Activated T-cell treated with anti-CD3 and anti-CD28 coated beads, Interleukin-2, amount 50 U/mL, for 72 hours (primary cell): ENCODE measurements at places on chromosomes 4 and X. TPM values are rescaled to one million over a fixed set of nuclear protein-coding genes. Genes with fewer than 3 reads are reported as not detected.

The ARHGAP4 gene
- 147 TPM for total RNA-seq

DNA sequence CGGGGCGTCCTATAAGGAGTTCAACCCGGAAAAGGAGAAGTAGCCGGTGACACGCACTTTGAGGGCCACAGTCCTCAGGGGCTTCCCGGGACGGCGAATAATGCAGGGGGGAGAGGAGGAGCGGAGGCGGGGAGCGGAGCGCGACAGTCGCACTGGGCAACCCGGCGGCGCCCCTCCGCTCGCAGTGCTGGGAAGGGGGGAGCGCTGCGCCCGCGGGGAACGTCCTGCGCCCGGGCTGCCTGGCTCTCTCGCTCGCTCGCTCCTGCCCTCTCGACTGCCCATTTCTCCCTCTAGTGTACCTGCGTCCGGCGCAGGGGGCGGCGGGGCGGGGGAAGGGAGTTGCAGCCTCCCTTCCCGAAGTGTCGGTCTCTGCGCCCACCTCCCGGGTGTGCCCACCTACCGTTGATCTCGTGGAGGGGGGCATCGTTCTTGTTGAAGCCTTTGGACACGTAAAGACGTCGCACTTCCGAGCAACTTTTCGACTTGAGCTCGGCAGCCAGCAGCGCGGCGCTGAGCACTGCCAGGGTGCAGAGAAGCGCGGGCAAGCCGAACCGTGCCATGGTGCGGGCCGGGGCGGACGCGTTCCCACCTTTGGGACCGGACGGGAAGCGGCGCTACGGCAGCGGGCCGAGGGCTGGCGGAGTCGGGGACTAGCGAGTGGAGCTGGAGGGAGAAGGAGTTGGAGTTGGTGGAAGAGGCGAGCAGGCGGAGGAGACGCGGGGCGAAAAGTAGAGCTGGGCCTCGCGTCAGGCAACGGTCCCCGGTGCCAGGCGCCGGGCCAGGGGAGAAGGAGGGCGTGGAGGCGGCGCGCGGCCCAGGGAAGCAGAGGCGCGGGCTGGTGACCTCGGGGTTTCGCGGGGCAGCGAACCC is 648 bp downstream of the GPC4 start:
- peak; percentile 1 for DNase-seq
- peak overlapping the region; percentile 81 for H3K4me3 ChIP-seq
- H3K27ac ChIP-seq: no peak overlapping the region

The ITM2A gene
- total RNA-seq: 67.6 TPM

DNA sequence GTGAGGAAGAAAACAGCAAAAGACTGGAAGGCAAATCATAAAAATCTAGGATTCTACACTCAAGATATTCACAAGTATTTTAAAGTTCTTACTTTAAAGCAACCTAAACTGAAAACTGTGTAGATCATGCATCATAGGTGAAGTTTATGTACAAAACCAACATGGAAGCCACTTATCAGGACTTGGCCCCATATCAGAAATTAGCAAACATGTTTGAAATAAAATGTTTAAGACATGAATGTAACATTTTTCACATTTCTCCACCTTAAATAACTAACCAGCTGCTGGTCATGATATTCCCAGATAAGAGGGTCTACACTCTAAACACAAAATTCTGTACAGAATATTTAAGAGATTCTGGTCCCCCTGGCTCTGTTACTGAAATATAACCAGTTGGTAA is 38.5 kb downstream of the APBB2 start:
- DNase-seq: no peak
- H3K27ac ChIP-seq: no peak overlapping the region
- peaks cover 22% of the 10 kb centered on the region for H3K27me3 ChIP-seq
- H3K36me3 ChIP-seq: no peaks in the 10 kb centered on the region
- H3K4me3 ChIP-seq: no peak overlapping the region

DNA sequence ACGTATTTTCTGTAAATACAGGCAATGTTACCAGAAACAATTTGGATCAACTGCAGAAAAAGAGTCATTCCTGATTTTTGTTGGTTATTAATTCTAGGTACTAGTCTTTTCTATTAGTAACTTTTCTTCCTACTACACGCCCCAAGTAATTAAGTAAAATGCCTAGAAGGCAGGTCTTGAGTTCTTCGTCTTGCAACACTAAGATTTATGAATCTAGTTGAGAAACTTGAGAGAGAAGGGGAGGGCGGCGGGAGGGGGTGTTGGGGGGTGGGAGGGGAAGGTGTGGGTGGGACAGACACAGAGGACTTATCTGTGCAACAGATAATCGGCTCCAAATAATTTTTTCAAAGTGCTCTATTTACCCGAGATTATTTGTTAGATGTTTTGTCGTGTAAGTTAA is 3.0 kb downstream of the RAP2C start:
- H3K36me3 ChIP-seq: peaks cover 25% of the 10 kb centered on the region
- peak overlapping the region; percentile 92 for H3K4me3 ChIP-seq
- DNase-seq: no peak
- H3K27me3 ChIP-seq: peaks cover 30% of the 10 kb centered on the region
- peak overlapping the region; percentile 98 for H3K27ac ChIP-seq

- no peaks in the 10 kb centered on the region for H3K36me3 ChIP-seq
- H3K4me1 ChIP-seq: no peaks in the 10 kb centered on the region
- H3K27me3 ChIP-seq: no peaks in the 10 kb centered on the region
These were observed 32.1 kb downstream of the NUDT6 start for GRCh38 chr4:122890147-122890795.

The ERVMER34-1 gene
- total RNA-seq: not detected

The AADAT gene
- not detected for total RNA-seq

- peaks cover 6% of the 10 kb centered on the region for H3K36me3 ChIP-seq
- no peak overlapping the region for H3K4me3 ChIP-seq
- H3K27me3 ChIP-seq: no peaks in the 10 kb centered on the region
- peak overlapping the region; percentile 17 for H3K27ac ChIP-seq
These were observed 88.2 kb upstream of the TNIP3 start for GRCh38 chr4:121252224-121252806.

The AMTN gene
- not detected for total RNA-seq

DNA sequence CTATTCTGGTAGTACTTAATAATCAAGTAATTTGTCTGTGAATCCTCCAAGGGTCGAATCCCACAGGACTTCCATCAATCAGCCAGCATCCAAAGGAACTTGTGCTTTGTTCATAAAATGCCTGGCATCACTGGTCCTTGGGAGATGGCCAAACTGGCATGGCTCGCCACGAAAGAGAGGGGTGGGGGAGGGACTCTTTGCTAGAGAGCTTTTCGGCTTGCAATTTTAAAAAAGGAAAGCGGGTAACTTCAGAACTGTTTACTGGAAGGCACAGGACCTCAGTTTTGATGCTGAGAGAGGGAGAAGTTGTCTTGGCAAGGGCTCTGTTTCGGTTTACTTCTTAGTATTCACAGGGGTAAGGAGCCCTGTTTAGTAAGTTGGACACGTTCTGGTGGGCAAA is 79.4 kb upstream of the FHL1 start:
- no peak for DNase-seq
- H3K27ac ChIP-seq: no peak overlapping the region
- H3K4me1 ChIP-seq: peaks cover 35% of the 10 kb centered on the region
- H3K36me3 ChIP-seq: no peaks in the 10 kb centered on the region

DNA sequence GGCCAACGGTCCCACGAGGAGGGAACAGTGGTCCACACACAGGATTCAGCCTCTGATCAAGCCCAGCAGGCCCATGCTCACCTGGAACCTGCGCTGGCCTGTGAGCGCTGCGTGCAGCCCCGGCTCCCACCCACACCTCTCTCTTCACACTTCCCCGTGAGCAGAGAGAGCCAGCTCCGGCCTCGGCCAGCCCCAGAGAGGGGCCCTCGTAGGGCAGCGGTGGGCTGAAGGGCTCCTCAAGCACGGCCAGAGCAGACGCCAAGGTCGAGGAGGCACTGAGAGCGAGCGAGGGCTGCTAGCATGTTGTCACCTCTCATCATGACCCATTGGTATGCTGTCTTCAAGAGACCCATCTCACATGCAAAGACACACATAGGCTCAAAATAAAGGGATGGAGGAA is 83.0 kb upstream of the FMR1 start:
- no peak overlapping the region for H3K27ac ChIP-seq
- no peaks in the 10 kb centered on the region for H3K36me3 ChIP-seq
- no peak overlapping the region for H3K4me3 ChIP-seq
- H3K27me3 ChIP-seq: peaks cover 9% of the 10 kb centered on the region
- H3K4me1 ChIP-seq: peaks cover 4% of the 10 kb centered on the region

GRCh38 chr4:178056996-178057395 is 614.8 kb upstream of the AGA start:
- H3K27ac ChIP-seq: no peak overlapping the region
- H3K36me3 ChIP-seq: no peaks in the 10 kb centered on the region
- DNase-seq: no peak
- H3K4me3 ChIP-seq: no peak overlapping the region
- no peaks in the 10 kb centered on the region for H3K27me3 ChIP-seq
- no peaks in the 10 kb centered on the region for H3K4me1 ChIP-seq

The CNKSR2 gene
- 4.4 TPM for total RNA-seq

The KCTD8 gene
- not detected for total RNA-seq

DNA sequence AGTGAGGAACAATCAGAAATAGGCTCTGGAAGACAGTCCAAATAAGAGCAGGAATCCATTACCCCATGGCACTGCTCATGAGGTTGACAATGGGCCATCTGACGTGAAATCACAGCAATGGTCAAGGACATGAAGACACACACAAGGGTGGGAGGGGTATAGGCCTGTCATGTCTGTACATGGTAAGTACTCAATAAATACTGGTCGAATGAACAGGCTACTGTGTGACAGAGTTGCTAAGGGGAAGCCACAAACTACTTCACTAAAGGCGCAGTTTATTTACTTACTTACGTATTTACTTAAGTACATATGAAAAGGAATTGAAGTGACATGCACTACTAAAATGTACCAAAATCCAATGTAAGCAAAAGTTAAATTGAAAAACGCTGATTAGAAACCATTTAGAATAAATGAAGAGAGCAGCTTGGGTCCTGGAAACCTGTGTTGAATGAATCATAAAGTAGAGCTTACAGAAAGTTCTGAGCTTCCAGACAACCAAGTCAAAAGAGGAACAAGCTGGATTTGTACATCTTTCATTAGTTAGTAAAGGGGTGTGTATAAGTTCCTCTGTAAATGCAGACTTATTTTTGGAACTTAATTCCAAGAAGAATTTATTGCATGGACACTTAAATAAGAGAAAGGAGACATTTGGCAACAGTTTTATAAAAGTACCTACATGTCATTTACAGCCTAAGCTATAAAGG is 32.7 kb downstream of the ALPK1 start:
- no peaks in the 10 kb centered on the region for H3K27me3 ChIP-seq
- no peak for DNase-seq
- H3K27ac ChIP-seq: no peak overlapping the region

GRCh38 chr4:10260777-10261176 is 144.2 kb upstream of the WDR1 start:
- H3K36me3 ChIP-seq: no peaks in the 10 kb centered on the region
- H3K4me3 ChIP-seq: no peak overlapping the region
- peaks cover 15% of the 10 kb centered on the region for H3K27me3 ChIP-seq
- no peaks in the 10 kb centered on the region for H3K4me1 ChIP-seq
- no peak for DNase-seq
- no peak overlapping the region for H3K27ac ChIP-seq

GRCh38 chrX:21565025-21565424 is 93.1 kb downstream of the KLHL34 start:
- no peak overlapping the region for H3K27ac ChIP-seq
- no peaks in the 10 kb centered on the region for H3K36me3 ChIP-seq
- DNase-seq: no peak
- H3K27me3 ChIP-seq: no peaks in the 10 kb centered on the region
- H3K4me3 ChIP-seq: no peak overlapping the region
- H3K4me1 ChIP-seq: no peaks in the 10 kb centered on the region

DNA sequence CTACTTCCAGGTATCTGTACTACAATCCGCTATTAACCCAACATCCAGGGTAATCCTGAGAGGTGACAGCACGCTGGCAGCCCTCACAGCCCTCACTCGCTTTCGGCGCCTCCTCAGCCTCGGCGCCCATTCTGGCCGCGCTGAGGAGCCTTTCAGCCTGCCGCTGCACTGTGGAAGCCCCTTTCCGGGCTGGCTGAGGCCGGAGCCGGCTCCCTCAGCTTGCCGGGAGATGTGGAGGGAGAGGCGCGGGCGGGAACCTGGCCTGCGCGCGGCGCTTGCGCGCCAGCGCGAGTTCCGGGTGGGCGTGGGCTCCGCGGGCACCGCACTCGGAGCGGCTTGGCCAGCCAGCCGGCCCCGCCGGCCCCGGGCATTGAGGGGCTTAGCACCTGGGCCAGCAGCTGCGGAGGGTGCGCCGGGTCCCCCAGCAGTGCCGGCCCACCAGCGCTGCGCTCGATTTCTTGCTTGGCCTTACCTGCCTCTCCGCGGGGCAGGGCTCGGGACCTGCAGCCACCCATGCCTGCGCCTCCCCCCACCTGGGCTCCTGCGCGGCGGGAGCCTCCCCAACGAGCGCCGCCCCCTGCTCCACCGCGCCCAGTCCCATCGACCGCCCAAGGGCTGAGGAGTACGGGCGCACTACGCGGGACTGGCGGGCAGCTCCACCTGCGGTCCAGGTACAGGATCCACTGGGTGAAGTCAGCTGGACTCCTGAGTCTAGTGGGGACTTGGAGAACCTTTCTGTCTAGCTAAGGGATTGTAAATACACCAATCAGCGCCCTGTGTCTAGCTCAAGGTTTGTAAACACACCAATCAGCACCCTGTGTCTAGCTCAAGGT is 87.3 kb downstream of the PRSS12 start:
- no peaks in the 10 kb centered on the region for H3K27me3 ChIP-seq
- peak overlapping the region; percentile 65 for H3K4me3 ChIP-seq
- peak; percentile 37 for DNase-seq
- H3K27ac ChIP-seq: no peak overlapping the region
- H3K4me1 ChIP-seq: peaks cover 4% of the 10 kb centered on the region
- H3K36me3 ChIP-seq: no peaks in the 10 kb centered on the region

GRCh38 chrX:118773782-118774181 is 46.4 kb downstream of the IL13RA1 start:
- H3K4me1 ChIP-seq: no peaks in the 10 kb centered on the region
- DNase-seq: no peak
- H3K27ac ChIP-seq: no peak overlapping the region
- H3K36me3 ChIP-seq: no peaks in the 10 kb centered on the region

DNA sequence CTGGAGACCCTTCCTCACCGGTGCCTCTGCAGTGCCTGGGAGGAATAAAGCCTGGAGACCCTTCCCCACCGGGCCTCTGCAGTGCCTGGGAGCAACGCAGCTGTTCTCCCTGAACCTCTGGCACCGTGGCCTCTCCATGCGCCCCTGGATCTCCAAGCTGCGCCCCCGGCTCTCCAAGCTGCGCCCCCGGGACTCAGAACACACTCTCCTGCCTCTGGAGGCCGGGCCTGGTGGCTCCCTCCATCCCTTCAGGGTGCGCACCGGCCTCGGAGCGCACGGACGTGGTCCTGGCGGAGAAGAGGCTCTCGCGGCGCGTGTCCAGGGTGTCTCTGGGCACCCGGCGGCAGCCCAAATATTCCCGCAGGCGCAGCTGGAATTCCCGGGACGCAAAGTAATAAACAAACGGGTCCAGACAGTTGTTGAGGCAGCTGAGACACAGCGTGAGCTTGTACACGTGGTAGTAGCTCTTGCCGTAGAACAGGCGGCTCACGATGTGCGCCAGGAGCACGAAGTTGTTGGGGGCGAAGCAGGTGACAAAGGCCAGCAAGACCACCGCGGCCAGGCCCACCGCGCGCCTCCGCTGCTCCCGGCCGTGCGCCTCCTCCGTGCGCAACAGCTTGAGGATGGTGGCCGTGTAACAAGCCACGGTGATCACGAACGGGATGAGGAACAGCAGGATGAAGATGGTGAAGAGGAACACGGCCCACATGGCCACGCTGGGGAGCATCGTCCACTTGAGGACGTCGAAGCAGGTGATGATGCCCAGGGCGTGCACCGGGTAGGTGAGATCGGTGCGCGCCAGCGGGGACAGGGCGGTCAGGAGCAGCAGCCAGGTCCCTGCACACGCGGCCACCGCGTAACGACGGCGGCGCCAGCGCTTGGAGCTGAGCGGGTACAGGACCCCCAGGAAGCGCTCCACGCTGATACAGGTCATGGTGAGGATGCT is 12.8 kb upstream of the ASMTL start:
- peaks cover 28% of the 10 kb centered on the region for H3K36me3 ChIP-seq
- peak overlapping the region; percentile 72 for H3K27ac ChIP-seq
- H3K4me1 ChIP-seq: peaks cover 87% of the 10 kb centered on the region
- no peak for DNase-seq
- no peaks in the 10 kb centered on the region for H3K27me3 ChIP-seq

The AREG gene
- total RNA-seq: 4.8 TPM

The FRG2 gene
- total RNA-seq: not detected
